ENCODE measurements at places on chromosomes 3 and 15.

DNA sequence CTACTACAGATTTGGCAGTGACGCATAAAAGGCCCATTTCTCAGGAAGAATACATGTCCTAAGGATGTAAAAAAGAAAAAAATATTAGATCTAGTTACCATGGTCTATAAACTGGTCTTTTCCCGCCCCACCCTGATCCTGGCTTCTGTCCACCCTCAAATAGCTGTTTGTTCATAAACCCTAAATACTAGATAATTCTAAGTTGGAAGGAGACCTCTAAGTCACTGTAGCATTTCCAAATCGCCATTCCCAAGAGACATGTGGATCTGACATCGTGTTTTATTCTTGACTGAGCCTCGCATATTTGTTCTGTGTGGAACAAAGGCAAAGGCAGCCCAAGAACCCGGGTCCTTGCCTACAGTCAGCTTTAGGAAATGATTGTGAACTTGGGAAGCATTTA is 49.0 kb downstream of the LMCD1 start:
- H3K36me3 ChIP-seq = no peaks in the 10 kb centered on the region
- H3K27me3 ChIP-seq = no peaks in the 10 kb centered on the region
- no peak overlapping the region for H3K4me3 ChIP-seq
- no peak overlapping the region for H3K27ac ChIP-seq

- H3K4me3 ChIP-seq = no peak overlapping the region
- H3K4me1 ChIP-seq = no peaks in the 10 kb centered on the region
- H3K27ac ChIP-seq = no peak overlapping the region
- H3K27me3 ChIP-seq = no peaks in the 10 kb centered on the region
- H3K36me3 ChIP-seq = no peaks in the 10 kb centered on the region
- no peak for ATAC-seq
These were observed 27.4 kb upstream of the PLSCR2 start for GRCh38 chr3:146496726-146497125.

GRCh38 chr3:42514876-42515275 is 12.4 kb downstream of the VIPR1 start:
- H3K27ac ChIP-seq = peak overlapping the region; percentile 15
- no peaks in the 10 kb centered on the region for H3K36me3 ChIP-seq
- no peak overlapping the region for H3K4me3 ChIP-seq
- no peaks in the 10 kb centered on the region for H3K27me3 ChIP-seq
- peaks cover 20% of the 10 kb centered on the region for H3K4me1 ChIP-seq

DNA sequence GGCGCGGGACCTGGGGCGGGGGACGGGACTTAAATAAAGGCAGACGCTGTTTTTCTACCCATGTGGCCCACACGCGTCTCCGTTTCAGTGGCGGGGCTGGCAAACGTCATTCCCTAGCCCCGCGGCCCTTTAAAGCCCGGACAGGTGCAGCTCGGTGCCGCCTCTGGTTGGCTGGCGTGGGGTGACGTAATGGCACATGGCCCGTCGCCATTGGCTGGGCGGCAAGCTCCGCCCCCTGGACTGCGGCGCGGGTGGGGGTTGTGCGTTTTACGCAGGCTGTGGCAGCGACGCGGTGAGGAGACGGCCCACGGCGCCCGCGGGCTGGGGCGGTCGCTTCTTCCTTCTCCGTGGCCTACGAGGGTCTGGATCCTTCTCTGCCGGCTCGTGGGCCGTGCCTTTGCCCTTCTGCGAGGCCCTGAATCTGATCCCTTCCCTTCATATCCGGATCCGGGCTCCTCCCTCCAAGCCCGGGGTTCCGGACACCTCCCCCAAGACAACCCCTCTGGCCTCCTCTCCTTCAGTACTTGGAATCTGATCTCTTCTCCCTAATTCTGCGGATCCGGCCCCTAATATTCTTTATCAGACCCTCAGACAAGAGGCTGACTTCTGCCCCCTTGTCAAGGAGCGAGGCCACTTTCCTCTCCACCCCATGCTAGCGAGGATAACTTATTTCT is at the start of gene CRELD1:
CRELD1 (plus strand) TSS at position 274 of the 674 bp plus-strand sequence. CDS start 605 bp downstream, outside the sequence.
- H3K27me3 ChIP-seq = no peaks in the 10 kb centered on the region
- peaks cover 19% of the 10 kb centered on the region for H3K4me1 ChIP-seq
- ATAC-seq = peak; percentile 89
- H3K27ac ChIP-seq = peak within 1 kb of the TSS; percentile 97
- peaks cover 46% of the 10 kb centered on the region for H3K36me3 ChIP-seq
- peak within 1 kb of the TSS; percentile 98 for H3K4me3 ChIP-seq

GRCh38 chr3:131995891-131996290 is 38.9 kb downstream of the CPNE4 start:
- no peaks in the 10 kb centered on the region for H3K36me3 ChIP-seq
- no peak overlapping the region for H3K4me3 ChIP-seq
- no peak overlapping the region for H3K27ac ChIP-seq
- ATAC-seq = no peak
- H3K27me3 ChIP-seq = peaks cover 11% of the 10 kb centered on the region

DNA sequence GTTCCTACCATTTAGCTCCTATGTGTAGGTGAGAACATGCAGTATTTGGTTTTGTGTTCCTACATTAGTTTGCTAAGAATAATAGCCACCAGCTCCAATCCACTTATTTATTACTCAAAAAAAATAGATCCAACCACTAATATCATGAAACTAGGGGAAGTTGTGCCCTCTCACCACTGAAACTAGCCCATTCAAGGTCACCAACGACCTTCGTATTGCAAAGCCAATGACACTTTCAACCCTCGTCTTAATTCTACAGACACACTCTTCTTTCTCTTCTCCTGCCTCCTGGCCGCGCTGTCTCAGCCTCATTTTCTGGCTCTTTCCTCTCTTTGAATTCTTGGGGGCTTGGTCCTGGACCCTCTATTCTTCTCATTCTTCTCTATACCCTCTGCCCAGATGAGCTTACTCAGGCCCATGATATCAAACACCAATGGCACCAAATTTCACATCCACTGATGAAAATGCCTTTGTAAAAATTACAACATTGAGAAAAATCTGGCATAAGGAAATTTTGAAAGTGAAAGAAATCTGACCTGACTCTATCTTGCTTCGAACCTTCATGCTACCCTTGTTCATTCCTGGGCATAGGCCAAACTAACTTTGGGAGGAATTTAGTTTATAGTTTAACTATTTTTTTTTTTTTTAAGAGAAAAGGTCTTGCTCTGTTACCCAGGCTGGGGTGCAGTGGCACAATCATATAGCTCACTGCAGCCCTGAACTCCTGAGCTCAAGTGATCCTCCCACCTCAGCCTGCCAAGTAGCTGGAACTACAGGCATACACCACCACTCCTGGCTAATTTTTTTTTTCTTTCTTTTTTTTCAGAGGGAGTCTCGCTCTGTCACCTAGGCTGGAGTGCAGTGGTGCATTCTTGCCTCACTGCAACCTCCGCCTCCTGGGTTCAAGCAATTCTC is 25.4 kb upstream of the LIMD1 start:
- H3K27me3 ChIP-seq = peaks cover 3% of the 10 kb centered on the region
- peak overlapping the region; percentile 18 for H3K27ac ChIP-seq
- no peaks in the 10 kb centered on the region for H3K36me3 ChIP-seq
- no peak for ATAC-seq

- no peaks in the 10 kb centered on the region for H3K4me1 ChIP-seq
- H3K4me3 ChIP-seq = no peak overlapping the region
- H3K36me3 ChIP-seq = no peaks in the 10 kb centered on the region
These were observed 228.3 kb downstream of the ABHD5 start for GRCh38 chr3:43919029-43919428.

- peak overlapping the region; percentile 86 for H3K27ac ChIP-seq
- no peaks in the 10 kb centered on the region for H3K27me3 ChIP-seq
- peaks cover 47% of the 10 kb centered on the region for H3K36me3 ChIP-seq
- H3K4me1 ChIP-seq = peaks cover 42% of the 10 kb centered on the region
These were observed 9.9 kb downstream of the FYCO1 start for GRCh38 chr3:45985532-45986302.

DNA sequence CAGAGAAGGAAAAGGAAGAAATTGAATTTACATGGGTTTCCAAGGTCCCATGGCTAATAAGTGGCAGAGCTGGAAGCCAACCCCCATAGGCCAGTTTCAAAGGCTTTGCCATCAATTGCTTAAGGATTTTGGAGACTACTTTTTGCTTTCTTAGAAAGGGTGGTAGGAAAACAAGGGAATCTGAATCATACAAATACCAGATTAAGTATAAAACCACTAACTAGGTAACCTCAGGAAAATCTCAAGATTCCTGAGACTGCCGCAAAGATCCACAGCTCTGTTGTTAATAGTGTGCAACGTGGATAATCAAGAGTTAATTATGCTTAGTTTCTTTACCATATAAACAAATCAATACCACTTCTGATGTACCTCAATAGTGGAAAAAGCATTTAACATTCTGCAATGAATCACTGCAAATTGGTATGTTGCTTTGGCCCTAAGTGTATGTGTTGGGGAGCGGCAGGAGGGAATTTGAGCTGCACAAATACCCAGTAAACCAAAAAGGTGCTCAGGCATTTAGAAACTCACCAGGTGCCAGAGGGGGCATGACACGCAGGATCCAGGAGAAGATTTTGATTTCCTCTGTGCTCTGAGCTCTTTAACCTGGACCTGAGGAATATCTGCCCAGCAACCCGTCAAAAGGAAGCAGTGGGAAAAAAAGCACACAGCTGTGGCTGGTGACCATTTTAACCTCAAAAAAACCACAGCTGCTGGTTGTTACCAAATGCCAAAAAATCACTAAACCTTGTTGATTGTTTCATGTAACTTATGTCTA is 22.0 kb downstream of the AADAC start:
- no peak overlapping the region for H3K4me3 ChIP-seq
- ATAC-seq = no peak
- no peaks in the 10 kb centered on the region for H3K4me1 ChIP-seq
- no peaks in the 10 kb centered on the region for H3K36me3 ChIP-seq

DNA sequence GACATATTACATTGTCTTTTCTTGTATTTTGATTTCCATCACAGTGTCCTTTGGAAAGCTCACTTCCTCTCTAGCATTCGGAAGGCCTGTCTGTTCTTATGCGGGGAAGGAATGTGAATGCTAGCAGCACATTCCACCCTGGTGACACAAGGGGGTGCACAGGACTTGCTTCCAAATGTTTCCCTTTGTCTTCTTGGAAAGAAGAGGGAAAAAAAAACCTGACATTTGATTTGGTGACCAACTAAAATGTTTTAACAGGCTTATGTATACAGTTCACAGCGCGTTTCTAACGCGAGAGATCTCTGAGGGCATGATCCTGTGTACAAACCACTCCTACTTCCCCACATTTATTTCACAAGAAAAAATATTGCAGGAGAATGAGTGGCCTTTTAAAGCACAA is 107.6 kb upstream of the FXR1 start:
- no peak overlapping the region for H3K27ac ChIP-seq
- no peaks in the 10 kb centered on the region for H3K36me3 ChIP-seq
- peaks cover 14% of the 10 kb centered on the region for H3K27me3 ChIP-seq
- no peaks in the 10 kb centered on the region for H3K4me1 ChIP-seq
- no peak overlapping the region for H3K4me3 ChIP-seq

DNA sequence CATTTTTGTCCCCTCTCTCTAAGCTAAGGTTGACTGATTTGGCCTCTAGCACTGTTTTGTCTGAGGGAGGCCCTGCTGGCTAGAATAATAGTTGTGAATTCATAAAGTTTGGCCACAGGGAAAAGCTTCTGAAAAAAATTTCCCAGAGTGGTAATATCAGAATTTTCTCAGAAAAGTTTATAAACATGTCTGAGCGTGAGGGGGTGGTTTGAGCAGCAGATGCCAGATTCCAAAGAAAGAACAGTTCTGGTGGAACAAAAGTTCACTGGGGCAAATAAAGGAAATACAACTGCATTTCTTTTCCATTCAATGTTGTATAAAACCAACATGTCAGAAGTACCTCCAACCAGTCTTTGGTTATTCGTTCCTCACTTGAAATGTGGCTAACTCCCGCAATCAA is 61.2 kb downstream of the CLDN1 start:
- H3K27ac ChIP-seq = no peak overlapping the region
- H3K36me3 ChIP-seq = no peaks in the 10 kb centered on the region
- H3K4me1 ChIP-seq = no peaks in the 10 kb centered on the region
- peaks cover 15% of the 10 kb centered on the region for H3K27me3 ChIP-seq
- H3K4me3 ChIP-seq = no peak overlapping the region

GRCh38 chr3:65945480-65945879 is 93.2 kb downstream of the MAGI1 start:
- ATAC-seq = no peak
- H3K4me1 ChIP-seq = no peaks in the 10 kb centered on the region
- no peaks in the 10 kb centered on the region for H3K36me3 ChIP-seq

- H3K27me3 ChIP-seq = peaks cover 32% of the 10 kb centered on the region
- no peaks in the 10 kb centered on the region for H3K36me3 ChIP-seq
- no peaks in the 10 kb centered on the region for H3K4me1 ChIP-seq
- no peak overlapping the region for H3K27ac ChIP-seq
- ATAC-seq = no peak
- H3K4me3 ChIP-seq = no peak overlapping the region
These were observed 210.6 kb upstream of the CHRM5 start for GRCh38 chr15:33757516-33758232.

GRCh38 chr3:186732169-186732766 is 15.1 kb downstream of the KNG1 start:
- peaks cover 6% of the 10 kb centered on the region for H3K27me3 ChIP-seq
- no peaks in the 10 kb centered on the region for H3K4me1 ChIP-seq
- H3K27ac ChIP-seq = no peak overlapping the region
- no peaks in the 10 kb centered on the region for H3K36me3 ChIP-seq
- H3K4me3 ChIP-seq = no peak overlapping the region

DNA sequence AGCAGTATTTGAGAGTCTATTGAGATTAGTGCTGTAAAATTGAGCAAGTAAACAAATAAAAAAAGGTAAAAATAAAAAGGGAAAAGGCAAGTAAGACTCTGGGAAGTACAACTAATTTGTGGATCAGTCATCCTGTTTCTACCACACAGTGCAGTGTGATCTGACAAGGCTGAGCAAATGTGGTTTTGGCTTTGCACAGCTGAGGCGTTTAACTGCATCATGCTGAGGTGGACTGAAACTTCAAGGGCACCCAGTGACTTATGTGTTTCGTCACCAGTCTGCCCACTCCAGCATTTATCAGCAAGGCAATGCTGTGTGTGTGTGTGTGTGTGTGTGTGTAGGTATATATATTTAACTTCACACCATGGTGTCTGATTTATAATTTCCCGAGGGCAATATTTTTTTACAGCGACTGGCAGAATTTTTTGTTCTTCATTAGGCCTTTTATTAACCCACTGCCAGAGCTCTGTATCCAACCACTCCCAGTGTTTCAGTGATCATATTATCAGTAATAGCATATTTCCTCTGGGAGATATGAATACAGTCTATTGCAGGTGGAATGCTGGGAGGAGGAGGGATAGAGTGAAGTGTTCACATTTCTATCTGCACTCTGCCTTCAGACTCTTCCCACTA is 131.5 kb upstream of the SATB1 start:
- no peaks in the 10 kb centered on the region for H3K27me3 ChIP-seq
- peaks cover 23% of the 10 kb centered on the region for H3K36me3 ChIP-seq
- peak; percentile 84 for ATAC-seq
- peak overlapping the region; percentile 84 for H3K4me3 ChIP-seq
- H3K27ac ChIP-seq = peak overlapping the region; percentile 100

DNA sequence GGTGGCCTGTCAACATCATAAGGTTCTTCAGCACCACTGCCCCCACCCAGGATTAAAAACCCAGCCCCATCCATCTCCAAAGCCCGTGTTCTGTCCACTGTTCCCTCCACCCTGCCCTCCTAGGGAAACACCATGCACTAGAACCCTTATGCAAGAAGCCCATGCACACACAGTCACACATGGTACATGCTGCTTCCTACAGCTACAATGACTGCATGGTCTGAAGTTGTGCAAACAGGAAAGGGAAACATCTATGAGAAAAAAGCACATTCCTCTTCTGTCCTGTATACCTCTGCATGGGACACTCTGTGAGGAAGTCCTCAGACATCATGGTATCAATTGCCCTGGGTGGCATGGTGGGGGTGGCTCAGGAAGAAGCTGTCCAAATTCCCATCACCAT is 108.6 kb upstream of the MRPS22 start:
- no peak overlapping the region for H3K27ac ChIP-seq
- no peak overlapping the region for H3K4me3 ChIP-seq
- no peaks in the 10 kb centered on the region for H3K36me3 ChIP-seq
- H3K27me3 ChIP-seq = peaks cover 11% of the 10 kb centered on the region
- no peaks in the 10 kb centered on the region for H3K4me1 ChIP-seq

Data from activated T-helper 17 cell treated with anti-CD3 and anti-CD28 coated beads, Interleukin-2, amount 50 U/mL, for 72 hours (primary cell).